ENCODE measurements at places on chromosomes 12 and 14. TPM values are rescaled to one million over a fixed set of nuclear protein-coding genes. Genes with fewer than 3 reads are reported as not detected.

DNA sequence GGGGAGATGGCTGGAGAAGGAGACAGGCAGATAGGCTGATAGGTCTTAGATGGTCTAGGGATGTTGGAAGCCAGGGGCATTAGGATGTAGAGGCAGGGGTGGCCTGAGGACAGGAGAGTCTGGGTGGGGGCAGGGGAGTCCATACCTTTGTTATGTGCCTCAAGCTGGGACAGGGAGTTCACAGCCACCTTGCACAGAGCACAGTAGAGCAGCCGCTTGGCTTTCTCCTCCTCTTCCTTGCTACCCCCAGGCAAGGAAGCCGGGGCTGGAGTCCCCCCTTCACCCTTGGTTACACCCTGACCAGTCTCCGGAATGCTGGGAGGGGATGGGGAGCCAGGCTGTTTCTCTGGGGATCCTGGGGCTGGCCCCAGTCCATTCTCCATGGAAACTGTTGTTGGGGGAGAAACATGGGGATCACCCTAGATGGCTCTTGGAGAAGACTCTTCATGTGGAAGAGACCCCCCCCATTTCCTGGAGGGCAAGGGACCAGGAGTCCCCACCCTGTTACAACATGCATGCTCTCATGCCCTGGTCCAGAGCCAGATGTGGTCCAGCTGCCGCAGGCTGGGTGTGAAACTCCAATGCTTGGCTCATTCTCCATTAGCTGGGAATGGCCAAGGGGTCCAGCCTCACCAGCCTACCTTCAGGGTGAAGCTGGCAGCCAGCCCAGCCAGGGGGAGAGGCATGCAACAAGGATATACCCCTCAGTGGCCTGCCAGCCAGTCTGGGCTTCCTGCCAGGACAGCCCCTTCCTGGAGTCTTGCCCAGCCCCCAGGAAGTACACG, 7.2 kb upstream of the GPR84 start:
- ATAC-seq, result no peak

DNA sequence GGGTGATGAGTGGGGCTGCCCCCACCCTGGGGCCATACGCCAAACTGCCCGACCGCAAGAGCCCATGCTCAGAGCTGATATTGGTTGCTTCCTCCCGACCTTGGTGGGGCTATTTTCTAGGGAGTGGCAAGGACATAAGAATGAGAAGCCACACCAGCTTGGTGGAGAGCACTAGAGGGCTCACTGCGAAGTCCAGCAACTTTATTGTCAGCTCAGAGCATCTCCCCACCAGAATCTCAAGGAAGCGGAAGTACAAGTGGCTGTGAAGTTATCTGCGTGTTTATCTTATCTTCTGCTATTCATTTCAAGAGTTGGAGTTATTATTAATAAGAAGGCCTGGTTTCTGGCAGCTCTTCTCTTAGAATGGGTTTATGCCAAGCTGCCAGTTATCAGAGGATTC, 4.9 kb upstream of the PLXNC1 start:
- no peak for ATAC-seq

FAR2 gene
- total RNA-seq, result 1.1 TPM

GRCh38 chr12:122849352-122850047, 14.2 kb downstream of the HIP1R start:
- ATAC-seq, result no peak

TEDC1 gene
- 8.9 TPM for total RNA-seq

SYNE3 gene
- 1.9 TPM for total RNA-seq

GRCh38 chr12:100842156-100842555, 47.6 kb downstream of the ANO4 start:
- ATAC-seq, result no peak

DNA sequence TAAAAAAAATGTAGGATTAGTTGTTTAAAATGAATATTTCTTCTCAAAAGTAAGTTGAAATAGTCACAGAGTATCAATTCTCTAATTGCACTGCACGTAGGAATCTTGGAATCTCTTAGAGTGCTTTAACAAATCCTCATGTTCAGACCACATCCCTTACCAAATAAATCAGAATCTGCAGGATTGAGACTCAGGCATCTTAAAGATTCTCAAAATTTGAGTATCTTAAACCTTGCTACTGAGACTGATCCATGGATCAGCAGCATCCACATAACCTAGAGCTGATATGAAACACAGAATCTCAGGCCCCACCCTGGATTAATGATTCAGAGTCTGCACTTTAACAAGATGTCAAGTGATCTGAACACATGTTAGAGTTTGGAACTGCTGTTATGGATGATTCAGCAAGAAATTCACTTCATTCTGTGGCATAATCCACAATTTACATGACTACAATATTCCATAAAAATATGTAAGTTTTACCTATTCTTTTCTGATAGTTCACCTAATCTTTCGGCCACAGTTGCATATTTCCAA, 58.7 kb downstream of the ADAMTS20 start:
- ATAC-seq, result no peak

- ATAC-seq, result no peak
These were observed 18.8 kb downstream of the CEP170B start for GRCh38 chr14:104883681-104884361.

KLHL33 gene
- total RNA-seq, result 0.04 TPM

ADAMTS20 gene
- total RNA-seq, result not detected

GRCh38 chr12:62912644-62913043, 22.3 kb downstream of the PPM1H start:
- ATAC-seq, result no peak

DNA sequence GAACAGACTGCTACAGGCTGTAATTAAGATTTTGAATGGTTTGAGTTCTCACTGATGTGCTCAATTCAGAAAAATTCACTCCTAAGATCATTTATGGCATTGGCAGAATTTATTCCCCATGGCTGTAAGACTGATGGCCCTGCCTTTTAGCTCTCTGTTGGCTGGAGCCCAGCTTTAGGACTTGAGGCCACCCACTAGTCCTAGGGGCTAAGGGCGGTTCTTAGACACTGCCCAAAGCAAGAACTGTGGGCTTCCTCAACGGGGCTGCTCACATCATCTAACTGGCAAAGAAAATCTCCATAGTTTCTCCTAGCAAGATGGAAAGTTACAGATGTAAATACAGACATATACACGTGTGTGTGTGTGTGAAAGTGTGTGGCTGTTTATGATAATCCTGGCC, 3.4 kb upstream of the CCER1 start:
- no peak for ATAC-seq

- ATAC-seq, result no peak
These were observed 634.9 kb downstream of the DIO2 start for GRCh38 chr14:79576424-79576823.

GRCh38 chr14:99240627-99241324, 31.2 kb downstream of the BCL11B start:
- ATAC-seq, result no peak

DNA sequence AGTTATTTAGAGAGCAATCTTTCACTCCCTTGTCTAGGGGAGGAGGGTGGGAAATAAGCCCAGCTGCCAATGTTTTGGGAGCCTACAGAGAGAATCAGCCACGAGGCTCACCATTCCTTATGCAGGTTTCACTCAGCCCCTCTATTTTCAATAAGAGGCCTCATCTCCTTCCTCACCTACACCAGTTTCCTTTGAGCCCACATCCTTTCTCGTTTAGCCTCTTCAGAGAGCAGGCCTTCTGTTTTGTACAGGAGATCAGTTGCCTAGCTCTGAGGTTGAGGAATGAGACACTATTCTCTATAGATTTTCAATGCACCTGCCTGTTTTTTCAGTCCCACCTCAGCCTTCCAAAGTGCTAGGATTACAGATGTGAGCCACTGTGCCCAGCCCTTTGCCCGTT, 17.9 kb downstream of the SNAPC1 start:
- ATAC-seq, result no peak

DNA sequence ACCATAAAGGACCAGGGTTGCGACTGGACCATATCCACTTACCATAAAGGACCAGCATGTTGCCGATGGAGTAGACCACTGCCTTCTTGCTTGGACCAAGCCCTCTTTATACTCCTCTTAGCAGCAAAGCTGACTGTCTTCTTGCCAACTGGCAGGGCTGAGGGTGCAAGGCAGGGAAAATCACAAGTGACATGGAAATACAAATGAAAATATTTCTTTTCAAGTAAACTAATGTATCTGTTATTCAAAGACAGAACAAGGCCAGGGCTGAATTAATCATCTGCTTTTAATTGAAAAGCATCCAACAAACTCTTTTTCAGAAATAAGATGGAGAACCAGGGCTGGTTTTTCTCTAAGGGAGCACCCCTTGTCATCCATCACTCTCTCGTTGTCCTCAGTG, at the start of gene CELA1:
Gene CELA1, minus strand, starts transcription at position 99 of the 400 bp plus-strand sequence. Its CDS starts 41 bp downstream, at position 58.
- ATAC-seq, result no peak

DNA sequence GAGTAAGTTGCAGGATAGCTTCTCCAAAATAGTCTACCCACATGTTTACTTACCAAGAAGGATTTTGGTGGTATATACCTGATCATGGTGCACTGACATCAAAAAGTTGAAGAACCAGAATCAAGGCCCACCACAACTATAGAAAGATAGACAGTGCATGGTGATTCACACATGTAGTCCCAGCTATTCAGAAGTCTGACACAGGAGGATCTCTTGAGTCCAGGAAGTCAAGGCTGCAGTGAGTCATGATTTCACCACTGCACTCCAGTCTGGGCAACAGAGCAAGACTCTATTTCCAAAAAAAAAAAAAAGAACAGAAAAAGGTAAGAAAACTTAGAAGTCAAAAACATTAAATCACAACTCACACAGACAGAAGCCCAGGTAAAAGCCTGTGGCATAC, 422.2 kb upstream of the FOXG1 start:
- no peak for ATAC-seq

GRCh38 chr12:110100315-110100970, 23.7 kb upstream of the IFT81 start:
- peak; percentile 81 for ATAC-seq

ATL1 gene
- 3.1 TPM for total RNA-seq

GRCh38 chr14:92675976-92676375, 72.5 kb downstream of the LGMN start:
- no peak for ATAC-seq

ACOT2 gene
- total RNA-seq, result 7.2 TPM

DNA sequence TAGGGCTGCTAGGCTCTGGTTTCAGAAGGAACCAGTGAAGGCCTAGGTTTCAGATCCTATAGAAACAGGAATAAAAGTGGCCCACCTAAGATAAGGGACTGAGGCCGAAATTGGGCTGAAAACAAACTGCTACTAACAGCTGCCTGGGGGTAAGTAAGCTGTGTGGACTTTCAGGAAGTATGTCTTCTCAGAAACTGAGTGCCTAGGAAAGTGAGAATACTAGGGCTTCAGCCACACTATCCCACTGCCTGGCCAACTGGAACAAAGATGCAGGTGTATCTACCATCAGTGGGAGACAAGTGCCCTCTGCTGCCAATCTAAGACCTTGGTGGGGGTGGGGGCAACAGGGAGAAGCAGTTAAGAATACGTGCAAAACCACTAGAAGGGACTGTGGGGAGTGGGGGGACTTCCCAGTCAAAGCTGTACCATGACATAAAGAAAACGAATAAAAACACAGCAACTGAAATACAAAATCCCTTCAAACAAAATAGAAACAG, 82.5 kb downstream of the MED13L start:
- ATAC-seq, result no peak

GRCh38 chr12:94615260-94616181, 34.8 kb downstream of the TMCC3 start:
- ATAC-seq, result peak; percentile 80

DNA sequence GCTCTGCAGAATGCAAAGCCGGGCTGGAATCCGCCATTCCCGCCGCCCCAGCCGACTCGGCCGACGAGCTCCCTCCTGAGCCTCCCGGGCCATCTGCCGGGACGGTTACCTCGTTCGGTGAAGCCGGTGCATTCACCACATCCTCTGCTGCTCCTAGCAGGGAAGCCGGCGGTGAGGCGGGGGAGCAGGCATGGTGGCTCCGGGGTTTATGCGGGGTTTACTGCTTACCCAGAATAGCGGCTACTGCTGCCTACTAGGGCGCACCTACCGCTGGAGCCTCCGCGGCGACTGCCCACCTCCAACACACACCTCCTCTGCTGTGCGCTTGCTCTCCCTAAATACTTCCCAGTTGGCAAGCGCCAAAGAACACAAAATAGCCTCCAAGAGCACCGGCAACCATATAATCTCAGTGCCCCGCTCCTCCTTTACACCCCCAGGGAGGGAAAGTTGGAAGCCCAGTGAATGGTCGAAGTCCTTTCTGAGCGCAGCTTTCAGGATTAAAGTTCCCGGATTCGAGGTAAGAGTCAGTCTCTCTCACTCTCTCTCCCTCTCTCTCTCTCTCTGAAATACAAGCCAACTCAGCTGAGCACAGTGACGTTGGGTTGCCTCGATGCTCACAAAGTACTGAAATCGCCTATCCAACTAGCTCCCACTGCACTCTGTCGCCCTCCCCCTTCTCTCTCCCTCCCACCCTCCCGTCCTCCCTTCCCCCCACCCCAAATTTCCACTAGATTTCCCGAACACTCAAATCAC, at the start of gene TBX5:
Gene TBX5, minus strand, starts transcription at position 626 of the 753 bp plus-strand sequence. CDS start 2,246 bp downstream, outside the sequence.
- no peak for ATAC-seq

- no peak for ATAC-seq
These were observed 84.3 kb downstream of the TMEM30B start for GRCh38 chr14:61196792-61197191.

DNA sequence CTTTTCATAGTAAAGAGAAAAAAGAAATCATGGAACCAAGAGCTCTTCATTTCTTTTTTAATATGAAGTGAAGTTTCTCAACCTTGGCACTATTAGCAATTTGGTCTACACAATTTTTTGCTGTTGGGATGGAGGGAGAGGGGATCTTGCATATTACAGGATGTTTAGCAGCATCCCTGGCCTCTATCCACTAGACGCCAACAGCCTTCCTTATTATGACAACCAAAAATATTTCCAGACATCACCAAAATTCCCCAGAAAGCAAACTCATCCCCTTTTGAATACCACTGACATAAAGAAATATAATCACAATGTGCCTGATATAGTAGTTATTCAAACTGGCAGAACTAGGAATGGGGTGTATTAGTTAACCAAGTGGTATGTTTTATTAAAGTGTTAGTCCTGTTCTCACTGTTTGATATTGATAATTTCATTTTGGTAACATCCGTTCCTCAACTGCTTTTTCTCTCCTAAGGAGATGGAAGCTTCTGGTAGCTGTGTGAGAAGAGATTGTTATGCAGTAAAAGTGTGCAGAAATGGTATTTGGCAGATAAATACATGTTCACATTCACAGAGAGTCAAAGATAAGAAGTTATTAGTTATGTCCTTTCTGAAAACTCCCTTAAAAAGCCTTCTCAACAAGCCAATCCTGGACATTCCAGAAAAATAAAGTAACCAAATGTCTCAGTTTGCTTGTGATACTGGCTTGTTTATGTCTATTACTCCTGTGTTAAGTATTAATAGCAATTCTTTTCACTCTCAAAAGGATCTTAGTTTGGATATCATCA, 699.9 kb downstream of the C12orf50 start:
- ATAC-seq, result no peak

DNA sequence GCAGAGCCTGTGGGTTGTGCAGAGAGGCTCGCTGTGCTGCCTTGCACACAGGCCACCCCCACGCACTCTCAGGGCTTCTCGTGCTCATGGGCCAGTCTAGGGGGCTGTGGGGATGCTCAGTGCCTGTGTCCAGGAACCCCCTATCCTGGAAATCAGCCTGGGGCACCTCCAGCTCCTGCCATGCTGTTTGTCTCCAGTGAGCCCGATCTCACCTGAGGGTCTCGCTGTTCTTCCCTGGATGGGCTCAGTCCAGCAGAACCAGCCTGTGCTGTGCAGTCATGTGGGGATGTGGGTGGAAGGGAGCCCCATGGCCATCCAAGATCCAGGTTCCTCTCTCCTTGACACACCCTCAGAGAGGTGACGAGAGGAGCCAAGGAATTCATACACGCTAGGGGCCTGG, 26.7 kb downstream of the SERPINA1 start:
- ATAC-seq, result no peak
